ENCODE measurements at places on chromosomes 2 and 18.

GRCh38 chr2:158725441-158725891 lies 69.7 kb upstream of the DAPL1 start:
- no peak for DNase-seq

DNA sequence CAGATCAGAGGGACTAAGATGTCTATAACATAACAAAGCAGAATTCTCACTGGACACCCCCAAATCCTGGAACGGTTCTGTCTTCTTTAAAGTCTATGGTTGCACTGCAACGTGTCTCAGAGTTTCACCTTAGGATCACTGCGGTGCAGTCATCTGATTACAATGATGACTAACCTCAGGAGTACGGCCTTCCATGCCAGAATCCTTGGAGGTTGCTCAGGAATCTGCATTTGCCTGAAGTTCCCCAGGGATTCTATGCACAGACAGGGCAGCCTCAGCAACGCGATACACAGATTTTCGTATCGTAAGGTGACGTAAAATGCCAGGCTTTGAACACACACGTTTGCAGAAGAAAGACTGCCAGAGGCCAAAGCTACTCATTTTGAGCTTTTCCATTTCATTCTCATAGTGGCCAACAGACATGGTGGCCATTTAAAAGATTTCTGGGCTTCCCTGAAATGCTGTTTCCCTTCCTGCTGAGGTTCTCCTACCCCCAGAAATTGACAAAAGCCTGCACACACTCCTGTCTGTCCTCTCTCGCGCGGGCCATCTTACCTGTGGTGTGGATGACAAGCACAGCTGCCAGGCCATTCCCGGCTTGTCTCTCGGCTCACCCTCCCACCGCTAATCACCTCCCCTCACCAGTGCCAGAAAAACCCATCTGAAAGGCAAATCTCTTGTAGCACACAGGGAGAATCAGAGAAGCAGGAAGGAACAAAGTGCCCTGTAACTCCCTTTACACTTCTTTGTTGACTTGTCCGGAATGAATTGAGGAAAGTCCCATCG lies 148.8 kb downstream of the ACKR3 start:
- no peak for DNase-seq

DNA sequence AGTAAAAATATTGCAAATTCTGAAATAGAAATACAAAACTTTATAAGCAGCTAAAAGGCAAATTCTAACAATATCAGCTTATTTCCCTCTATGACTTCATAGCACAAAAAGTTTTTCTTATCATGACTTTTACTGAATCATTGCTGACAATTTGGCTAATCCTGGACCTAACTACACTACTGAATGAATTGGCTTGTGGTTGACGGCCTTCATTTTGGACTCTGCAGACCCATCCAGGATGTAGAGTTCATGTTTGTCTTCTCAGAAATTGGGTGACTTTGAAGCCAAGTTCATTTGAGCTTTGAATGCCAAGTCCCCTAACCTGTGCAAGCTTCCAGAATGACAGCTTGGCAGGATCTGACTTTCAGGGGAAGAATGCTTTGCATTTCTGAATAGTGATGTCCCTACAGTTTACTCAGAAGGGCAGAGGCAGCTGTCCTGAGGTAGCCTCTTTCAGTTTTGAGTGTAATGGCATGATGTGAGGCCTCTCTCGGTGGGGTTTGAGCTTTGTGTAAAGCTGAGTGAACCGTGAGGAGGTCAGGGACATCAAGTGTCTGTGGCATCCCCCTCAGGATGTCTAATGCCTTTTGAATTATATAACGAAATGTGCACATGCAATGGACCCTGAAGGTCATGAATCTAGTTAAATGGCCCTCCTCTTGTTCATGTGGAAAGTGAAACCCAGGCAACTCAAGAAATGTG lies 48.0 kb downstream of the EFEMP1 start:
- no peak for DNase-seq

DNA sequence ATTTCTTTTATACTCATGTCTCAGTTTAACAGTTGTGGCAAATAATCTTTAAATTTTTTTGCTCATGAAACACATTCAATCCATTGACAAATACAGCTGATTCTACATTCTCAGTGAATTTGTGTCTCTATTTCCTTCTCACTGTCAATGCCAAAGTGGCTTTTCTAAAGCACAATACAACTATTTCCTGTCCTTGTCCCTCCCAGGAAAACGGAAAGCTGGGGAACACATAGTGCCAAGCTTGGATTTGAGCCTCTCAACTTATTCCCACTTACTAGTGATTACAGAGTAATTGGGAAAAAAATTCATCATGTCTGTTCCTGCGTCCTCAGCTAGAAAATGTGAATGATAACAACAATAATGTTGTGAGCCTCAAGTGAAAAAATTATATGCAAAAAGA lies 899.7 kb upstream of the CDH2 start:
- no peak for DNase-seq

DNA sequence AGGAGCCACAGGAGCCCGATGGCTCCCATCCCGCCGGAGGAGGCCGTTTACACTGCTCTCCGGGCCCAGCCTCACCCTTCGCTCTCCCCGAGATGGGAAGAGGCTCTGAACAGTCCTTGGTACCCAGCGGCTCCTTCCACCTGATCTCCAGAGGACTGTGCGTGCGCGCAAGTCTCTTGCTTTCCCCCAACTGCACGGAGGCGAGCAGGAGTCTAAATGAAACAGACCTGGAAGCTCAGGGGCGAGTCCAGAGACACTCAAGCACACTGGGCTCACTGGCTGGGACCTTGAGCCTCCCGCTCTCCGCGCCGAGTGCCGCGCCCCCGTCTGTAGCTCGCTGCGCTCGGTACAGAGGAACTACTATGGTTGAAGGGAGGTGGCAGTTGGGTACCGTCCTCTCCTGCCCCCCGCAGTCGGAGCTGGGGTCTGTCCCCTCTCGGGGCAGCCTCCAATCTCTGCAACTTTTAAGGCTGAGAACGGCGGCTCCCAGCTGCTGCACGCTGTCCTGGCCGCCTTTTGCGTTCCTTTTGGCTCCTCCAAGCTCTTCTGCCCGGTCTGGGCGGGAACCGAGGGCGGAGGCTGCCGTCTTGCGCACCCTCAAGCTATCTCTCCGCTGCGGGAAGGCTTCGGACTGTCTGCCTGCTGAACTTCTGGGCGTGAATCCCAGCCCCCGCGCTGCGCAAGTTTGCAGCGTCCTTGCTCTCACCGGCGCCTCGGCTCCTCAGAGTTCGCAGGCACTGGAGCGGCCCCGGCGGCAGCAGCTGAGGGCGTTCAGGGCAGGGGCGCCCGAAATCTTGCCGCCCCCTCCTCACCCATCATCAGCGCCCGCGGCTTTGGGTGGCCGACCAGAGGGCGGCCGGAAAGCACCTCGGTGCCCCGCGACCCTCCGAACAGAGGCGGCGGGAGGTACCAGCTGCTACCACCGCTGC lies 491 bp downstream of the ALK start:
- peak; percentile 24 for DNase-seq

DNA sequence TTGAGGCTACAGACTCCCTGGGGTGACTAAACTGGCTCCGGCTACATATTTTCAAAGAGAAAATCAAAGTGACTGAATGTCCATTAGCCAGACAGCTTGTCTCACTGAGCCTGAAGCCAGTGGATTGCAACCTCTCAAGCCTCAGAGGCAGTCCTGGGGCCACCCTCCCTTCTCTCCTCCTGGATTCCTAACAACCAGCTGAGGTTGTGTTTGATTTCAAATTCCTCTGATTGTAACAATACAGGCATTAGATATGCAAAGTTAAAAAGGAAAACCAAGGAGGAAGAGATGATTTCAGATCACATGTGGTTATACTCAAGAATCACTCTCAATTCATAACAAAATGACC lies 101.0 kb upstream of the LMAN1 start:
- no peak for DNase-seq

GRCh38 chr2:40101131-40101575 lies 322.1 kb upstream of the THUMPD2 start:
- DNase-seq, result no peak

GRCh38 chr18:50126471-50126870 lies 68.5 kb downstream of the MYO5B start:
- DNase-seq, result no peak

- DNase-seq, result no peak
These were observed 45.9 kb downstream of the MBOAT2 start for GRCh38 chr2:8957628-8958027.

DNA sequence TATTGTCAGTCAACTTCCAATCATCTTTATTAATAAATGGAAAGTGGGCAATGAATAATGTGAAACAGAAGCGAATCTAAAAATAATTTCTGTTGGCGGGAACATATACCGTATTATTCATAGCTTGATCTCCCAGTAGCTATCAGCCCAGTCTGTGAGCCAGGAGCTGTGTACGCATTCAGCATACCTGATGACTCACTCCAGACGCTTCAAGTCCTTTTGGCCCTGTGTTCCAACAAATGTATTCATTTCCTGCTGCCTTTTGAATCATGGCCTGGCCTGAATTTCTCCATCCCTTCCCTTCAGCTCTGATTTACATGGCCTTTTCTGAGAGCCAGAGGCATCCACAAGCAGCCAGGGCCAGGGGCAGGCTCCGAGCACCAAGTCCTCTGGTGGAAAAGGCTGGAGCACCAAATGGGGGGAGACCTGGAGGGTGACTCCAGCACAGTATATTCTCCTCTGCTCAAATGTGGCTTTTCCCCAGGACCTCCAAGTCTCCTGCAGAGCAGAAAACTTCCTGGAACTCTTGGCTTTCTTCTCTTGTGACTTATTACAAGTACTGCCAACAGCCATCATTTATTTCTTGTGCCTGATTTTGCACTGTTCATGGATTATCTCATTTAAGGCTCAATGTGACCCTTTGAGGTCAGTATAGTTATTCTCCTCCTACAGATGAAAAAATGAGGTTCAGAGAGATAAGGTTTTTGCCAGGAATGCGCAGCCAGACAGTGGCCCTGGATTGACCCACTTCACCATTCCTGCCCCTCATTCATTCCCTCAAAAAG lies 108.7 kb downstream of the EN1 start:
- peak; percentile 35 for DNase-seq

- DNase-seq, result peak; percentile 70
These were observed 170.2 kb downstream of the PRKCE start for GRCh38 chr2:45821558-45822271.

GRCh38 chr18:6013171-6013810 lies 118.0 kb upstream of the TMEM200C start:
- no peak for DNase-seq

DNA sequence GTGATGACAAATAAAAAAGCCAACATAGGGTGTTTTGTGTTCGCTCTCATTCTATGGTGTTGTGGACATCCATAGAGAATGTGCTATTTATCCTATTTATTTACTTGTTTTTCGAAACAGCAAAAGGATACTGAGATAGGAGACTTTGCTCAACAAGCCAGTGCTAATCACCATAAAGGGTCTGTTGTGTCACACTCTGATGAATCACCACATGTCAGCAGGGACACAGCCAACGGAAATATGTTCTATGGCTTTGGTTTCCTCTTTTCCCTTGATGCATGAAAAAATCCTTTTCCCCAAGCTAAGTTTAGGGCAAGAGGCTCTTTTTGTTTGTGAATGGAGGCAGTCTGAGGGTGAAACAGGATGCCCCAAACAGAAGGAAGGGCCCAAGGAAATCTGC lies 154.3 kb downstream of the RNF152 start:
- DNase-seq, result no peak

- DNase-seq, result no peak
These were observed 10.5 kb downstream of the ATG16L1 start for GRCh38 chr2:233261819-233262555.

- DNase-seq, result peak; percentile 95
These were observed at the start of gene INO80B for GRCh38 chr2:74454654-74455511. TSS of gene INO80B (plus strand) at chr2:74455087. CDS start at chr2:74455117, 30 bp downstream.

DNA sequence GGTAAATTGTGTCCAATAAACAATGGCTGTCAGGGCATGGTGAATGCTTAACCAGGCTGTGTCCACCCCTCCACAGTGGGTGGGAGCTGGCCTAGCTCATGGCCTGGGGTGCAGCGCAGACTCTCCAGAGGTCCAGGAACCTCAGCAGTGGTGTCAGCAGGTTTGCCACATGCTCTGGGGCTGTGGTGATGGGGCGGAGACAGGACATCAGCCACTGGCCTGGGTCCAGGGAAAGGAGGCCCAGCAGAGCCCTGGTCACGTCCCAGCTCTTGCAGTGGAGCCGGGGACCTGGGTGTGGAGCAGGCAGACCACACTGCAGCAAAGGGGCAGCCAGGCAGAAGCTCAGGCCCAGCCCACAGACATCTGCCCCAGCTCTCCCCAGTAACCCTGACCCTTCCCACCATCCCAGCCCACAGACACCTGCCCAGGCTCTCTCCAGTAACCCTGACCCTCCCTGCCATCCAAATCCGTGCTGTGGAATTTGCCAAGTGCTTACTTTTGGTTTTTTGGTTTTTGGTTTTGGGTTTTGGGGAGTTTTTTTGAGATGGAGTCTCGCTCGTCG lies 13.8 kb upstream of the KIF1A start:
- no peak for DNase-seq

GRCh38 chr2:179020156-179020750 lies 29.7 kb downstream of the CCDC141 start:
- DNase-seq, result peak; percentile 24

GRCh38 chr2:69489793-69490192 lies 52.6 kb upstream of the NFU1 start:
- DNase-seq, result no peak

DNA sequence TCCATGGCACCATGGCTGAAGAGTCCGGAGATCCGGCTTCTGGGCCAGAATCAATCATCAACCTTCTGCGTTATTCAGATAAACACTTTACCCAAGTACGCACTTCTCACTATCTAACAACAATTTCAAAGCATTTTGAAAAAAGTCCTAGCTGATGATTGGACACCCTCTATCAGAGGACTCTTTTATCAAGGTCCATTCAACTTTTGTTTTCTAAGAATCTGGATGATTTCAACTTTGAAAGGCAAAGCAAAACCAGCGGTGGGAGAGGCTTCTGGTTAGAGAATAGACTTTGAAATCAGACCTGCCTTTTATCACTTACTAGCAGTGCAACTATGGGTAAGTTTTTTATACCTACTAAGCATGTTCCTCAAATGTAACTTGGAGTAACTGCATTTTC lies 293.6 kb upstream of the TNP1 start:
- no peak for DNase-seq

GRCh38 chr2:122210898-122211856 lies 455.7 kb downstream of the TSN start:
- no peak for DNase-seq

GRCh38 chr2:74391209-74391579 lies 11.1 kb upstream of the DCTN1 start:
- no peak for DNase-seq

Measured in left cardiac atrium (tissue), 4 donors.